ENCODE measurements at places on chromosomes 13 and 19. TPM values are rescaled to one million over a fixed set of nuclear protein-coding genes. Genes with fewer than 3 reads are reported as not detected.

ZNF610 gene
- 1.5 TPM for total RNA-seq

CHST8 gene
- not detected for total RNA-seq

GRCh38 chr13:35789335-35790165, 313.1 kb upstream of the MAB21L1 start:
- no peaks in the 10 kb centered on the region for H3K36me3 ChIP-seq
- no peaks in the 10 kb centered on the region for H3K4me1 ChIP-seq
- DNase-seq: no peak

DNA sequence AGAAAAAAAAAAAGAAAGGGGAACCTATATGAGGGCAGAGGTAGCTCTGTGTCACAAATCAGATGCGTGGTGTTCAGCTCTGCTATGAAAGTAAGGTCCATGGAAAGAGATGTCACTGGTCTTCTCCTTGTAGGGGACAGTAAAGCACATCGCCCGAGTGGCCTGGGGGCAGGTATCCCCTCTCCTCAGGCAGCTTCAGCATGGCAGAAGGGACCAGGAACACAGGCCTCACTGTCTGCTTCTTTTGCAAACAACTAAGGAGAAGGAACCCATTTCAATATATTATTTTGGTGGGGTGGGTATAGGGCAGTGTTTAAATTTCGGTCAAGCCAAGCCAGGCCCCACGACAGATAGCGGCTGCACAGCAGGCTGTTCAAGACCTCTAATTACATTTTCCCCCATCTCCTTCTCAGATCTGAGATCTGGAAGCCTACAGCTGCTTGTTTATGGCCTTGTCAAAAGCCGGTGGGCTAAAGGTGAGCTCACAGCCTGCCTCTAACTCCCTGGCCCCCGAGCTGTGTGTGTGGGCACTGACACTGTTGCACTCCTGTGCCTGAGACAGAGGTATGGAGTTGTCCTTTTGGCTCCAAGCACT, 72.8 kb downstream of the HSPH1 start:
- DNase-seq: no peak
- H3K4me1 ChIP-seq: no peaks in the 10 kb centered on the region
- no peaks in the 10 kb centered on the region for H3K27me3 ChIP-seq
- no peak overlapping the region for H3K27ac ChIP-seq
- no peaks in the 10 kb centered on the region for H3K36me3 ChIP-seq

DNA sequence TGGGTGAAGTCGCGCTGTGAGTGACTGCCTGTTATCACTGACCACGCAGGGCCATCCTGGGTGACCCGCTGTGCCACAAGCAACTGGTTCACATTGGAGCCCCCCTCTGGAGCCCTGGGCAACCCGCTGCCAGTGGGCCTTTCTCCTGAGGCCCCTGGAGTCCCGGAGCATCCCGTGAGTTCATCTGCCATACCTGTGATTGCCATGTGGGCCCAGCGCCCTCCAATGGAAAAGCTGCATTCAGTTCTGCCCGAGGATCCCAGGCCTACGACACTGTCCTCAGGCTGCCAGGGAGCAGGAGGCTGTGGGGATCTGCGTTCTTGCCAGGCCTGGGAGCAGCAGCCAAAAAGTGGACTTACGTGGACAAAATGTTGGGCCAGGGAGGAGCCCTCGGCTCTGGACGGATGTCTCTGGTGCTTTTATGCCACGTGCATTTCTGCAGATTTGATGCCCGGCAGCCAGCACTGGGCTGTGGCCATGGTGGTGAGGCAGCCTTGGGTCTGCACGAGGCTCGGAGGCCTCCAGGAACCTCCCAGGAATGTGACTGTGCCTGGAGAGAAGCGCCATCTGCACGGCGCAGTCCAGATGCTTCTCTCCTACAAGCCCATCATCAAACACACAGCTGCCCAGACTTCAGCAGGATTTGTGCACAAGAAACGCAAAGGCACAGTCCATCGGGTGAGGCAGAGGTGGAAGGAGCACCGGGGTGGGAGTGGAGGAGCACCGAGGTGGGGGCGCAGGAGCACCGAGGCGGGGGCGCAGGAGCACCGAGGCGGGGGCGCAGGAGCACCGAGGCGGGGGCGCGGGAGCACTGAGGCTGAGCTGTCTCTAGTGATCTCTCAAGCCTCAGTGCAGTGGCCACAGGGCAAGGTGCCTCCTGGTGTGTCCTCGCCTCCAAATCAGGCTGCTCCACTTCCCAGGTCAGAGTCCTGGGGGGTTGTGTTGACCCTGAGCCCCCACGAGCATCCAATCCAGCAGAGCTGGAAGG, 44.0 kb downstream of the C13orf46 start:
- DNase-seq: no peak
- no peaks in the 10 kb centered on the region for H3K27me3 ChIP-seq
- peak overlapping the region; percentile 16 for H3K4me3 ChIP-seq

GRCh38 chr19:55156202-55157063, 1.1 kb downstream of the TNNI3 start:
- no peaks in the 10 kb centered on the region for H3K4me1 ChIP-seq
- H3K36me3 ChIP-seq: no peaks in the 10 kb centered on the region
- H3K27ac ChIP-seq: peak overlapping the region; percentile 30
- DNase-seq: peak; percentile 57

GRCh38 chr19:7801020-7801570, 28.9 kb upstream of the EVI5L start:
- no peak overlapping the region for H3K27ac ChIP-seq
- H3K4me1 ChIP-seq: peaks cover 11% of the 10 kb centered on the region
- peaks cover 2% of the 10 kb centered on the region for H3K27me3 ChIP-seq
- no peak for DNase-seq
- no peaks in the 10 kb centered on the region for H3K36me3 ChIP-seq

- H3K4me3 ChIP-seq: no peak overlapping the region
- H3K27me3 ChIP-seq: no peaks in the 10 kb centered on the region
- no peaks in the 10 kb centered on the region for H3K4me1 ChIP-seq
- no peak overlapping the region for H3K27ac ChIP-seq
Observed at GRCh38 chr19:53294786-53295441, 27.4 kb upstream of the VN1R4 start.

TMEM38A gene
- 158 TPM for total RNA-seq

DNA sequence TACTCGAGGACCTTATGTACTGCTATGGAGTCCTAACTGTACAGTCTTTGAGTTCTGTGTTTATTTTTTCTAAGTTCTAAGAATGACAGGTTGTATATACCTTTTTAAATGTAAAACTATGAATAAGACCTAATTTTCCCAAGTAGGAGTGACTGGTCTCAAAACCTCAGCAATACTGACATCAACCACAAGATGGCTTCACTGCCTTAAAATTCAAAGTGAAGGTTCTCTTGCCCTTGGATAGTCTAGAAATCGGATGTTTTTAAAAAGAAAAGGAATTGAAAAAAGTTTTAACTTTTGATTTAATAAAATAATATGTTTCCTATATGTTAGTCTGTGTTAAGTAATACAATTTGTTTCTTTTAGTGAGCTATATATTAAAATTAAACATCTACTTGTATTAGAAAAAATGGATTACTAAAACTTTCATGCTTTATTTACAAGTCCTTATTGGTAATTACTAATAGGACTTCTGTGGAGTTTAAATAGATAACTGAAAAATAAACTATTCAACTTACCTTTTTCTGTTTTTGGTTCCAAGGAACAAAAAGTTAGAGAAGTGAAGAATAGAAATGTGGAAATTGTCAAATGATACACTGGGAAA, 52.0 kb downstream of the TDRD3 start:
- no peaks in the 10 kb centered on the region for H3K27me3 ChIP-seq
- H3K36me3 ChIP-seq: peaks cover 8% of the 10 kb centered on the region
- no peak overlapping the region for H3K27ac ChIP-seq
- no peaks in the 10 kb centered on the region for H3K4me1 ChIP-seq
- H3K4me3 ChIP-seq: no peak overlapping the region

- H3K36me3 ChIP-seq: no peaks in the 10 kb centered on the region
- no peak for DNase-seq
- no peak overlapping the region for H3K4me3 ChIP-seq
- no peak overlapping the region for H3K27ac ChIP-seq
- no peaks in the 10 kb centered on the region for H3K4me1 ChIP-seq
Observed at GRCh38 chr13:66780814-66781213, 449.3 kb downstream of the PCDH9 start.

GRCh38 chr13:113437408-113438010, 15.8 kb downstream of the ADPRHL1 start:
- peaks cover 48% of the 10 kb centered on the region for H3K36me3 ChIP-seq
- H3K27me3 ChIP-seq: no peaks in the 10 kb centered on the region
- no peak overlapping the region for H3K27ac ChIP-seq
- no peaks in the 10 kb centered on the region for H3K4me1 ChIP-seq

DNA sequence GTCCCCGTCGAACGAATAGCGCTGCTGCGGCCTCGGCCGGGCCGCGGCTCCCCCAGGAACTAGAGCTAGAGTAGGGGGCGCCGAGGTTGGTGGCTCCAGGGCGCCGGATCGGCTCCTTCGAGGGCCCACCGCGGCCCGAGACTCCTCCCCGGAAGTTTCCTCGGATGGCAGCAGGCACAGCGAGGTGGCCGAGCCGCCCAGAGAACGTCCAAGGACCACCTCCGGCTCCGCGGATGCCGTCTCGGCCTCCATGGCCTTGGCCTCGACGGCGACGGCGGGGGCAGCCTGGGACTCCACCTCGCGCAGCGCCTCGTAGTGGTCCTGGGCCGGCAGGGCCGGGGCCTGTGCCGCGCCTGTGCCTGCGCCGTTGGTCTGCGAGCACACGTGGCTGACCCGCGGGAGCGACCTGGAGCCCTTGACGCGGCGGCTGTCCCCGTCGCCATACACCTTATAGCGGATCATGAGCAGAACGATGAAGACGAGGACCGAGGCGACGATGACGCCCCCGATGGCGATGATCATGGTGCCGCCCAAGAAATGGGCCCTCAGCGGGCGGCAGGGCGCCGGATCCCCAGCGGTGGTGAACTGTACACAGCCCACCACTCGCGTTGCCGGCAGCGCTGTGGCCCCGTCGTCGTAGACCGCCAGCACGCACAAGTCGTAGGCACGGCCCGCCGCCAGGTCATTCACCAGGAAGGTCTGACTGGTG, 11.8 kb downstream of the IFNL1 start:
- no peaks in the 10 kb centered on the region for H3K4me1 ChIP-seq
- no peaks in the 10 kb centered on the region for H3K27me3 ChIP-seq
- no peaks in the 10 kb centered on the region for H3K36me3 ChIP-seq
- H3K4me3 ChIP-seq: peak overlapping the region; percentile 42
- DNase-seq: no peak

DNA sequence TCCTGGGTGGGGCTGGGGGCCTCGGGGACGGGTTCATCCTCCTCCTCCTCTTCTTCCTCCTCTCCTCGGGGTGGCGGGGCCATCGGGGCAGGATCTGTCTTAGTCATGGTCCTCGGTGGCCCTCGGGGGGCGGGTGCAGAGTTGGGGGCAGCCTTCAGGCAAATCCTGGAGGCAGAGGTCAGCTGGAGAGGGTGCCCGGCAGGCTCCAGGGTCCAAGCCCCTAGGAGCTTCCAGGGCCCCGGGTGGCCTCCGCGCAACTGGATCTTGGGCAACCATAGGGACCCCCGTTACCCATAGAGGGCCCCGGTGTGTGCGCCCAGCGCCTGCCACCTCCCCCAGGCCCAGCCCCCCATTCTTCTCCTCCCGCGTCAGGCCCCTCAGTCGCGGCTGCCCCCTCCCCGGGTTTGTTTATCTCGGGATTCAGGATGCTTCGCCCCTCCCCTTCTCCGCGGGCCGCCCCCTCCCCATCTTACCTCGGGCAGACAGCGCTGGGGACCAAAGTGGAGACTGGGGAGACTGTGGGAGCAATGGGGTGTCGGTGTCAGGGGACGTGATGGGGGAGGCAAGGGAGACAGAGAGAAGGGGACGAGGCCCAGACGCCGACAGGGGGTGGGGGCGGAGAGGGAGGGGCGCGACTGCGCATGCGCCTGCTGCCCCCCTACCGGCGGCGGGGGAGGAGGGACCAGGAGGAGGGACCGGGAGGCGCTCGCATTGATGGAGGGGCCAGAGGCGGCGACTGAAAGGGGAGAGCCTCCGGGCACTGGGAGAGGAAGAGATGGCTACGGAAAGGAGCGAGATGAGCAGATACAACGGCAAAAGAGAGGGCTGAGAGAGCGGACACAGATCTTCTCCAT, at the start of gene CLIP3:
Gene CLIP3, minus strand, starts transcription at position 623 of the 854 bp plus-strand sequence. Its CDS starts 516 bp downstream, at position 107.
- H3K27ac ChIP-seq: no peak within 1 kb of the TSS
- peaks cover 11% of the 10 kb centered on the region for H3K36me3 ChIP-seq
- DNase-seq: peak; percentile 61
- no peaks in the 10 kb centered on the region for H3K27me3 ChIP-seq

DNA sequence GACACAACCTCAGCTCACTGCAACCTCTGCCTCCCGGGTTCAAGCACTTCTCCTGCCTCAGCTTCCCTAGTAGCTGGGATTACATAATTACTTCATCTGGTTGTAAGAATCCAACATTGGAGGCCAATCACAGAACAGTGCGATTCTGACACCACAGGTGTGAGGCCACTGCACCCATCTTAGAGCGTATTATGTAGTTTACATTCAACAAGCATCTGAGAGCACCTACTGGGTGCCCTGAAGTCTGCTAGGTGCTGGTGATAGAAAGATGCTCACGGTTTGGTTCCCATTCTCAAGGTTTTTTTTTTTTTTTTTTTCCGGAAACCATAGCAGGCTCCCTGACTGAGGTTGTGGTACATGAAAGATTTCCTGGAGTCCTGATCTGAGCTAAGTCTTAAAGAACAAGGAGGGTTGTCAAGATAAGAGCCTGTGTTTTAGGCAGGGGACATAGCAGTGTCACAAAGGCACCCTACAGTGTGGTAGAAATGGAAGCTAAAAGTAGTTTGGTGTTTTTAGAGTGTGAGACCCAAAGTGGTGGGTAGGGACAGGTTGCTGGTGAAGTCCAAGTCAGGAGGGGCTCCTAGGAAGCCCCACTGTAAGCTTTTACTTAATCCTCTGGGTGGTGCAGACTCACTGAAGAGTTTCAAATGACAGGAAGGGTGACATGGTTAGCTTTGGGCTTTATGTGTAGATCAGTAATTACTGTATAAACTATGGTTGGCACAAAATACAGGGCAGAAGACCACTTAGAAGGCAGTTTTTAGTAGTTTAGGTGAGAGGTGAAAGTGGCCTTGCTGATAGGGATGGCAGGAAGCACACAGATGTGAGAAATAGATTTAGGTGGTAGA, 15.2 kb downstream of the SAE1 start:
- H3K27me3 ChIP-seq: no peaks in the 10 kb centered on the region
- peaks cover 5% of the 10 kb centered on the region for H3K36me3 ChIP-seq
- no peak for DNase-seq

GIPR gene
- not detected for total RNA-seq

- H3K27me3 ChIP-seq: no peaks in the 10 kb centered on the region
- H3K27ac ChIP-seq: no peak overlapping the region
- H3K4me1 ChIP-seq: no peaks in the 10 kb centered on the region
Observed at GRCh38 chr13:60303166-60303565, 93.9 kb upstream of the TDRD3 start.

- H3K4me3 ChIP-seq: no peak overlapping the region
- H3K27ac ChIP-seq: no peak overlapping the region
- no peaks in the 10 kb centered on the region for H3K36me3 ChIP-seq
- DNase-seq: no peak
Observed at GRCh38 chr13:20197361-20197834, 4.7 kb upstream of the GJB2 start.

GRCh38 chr13:33231339-33231738, 54.2 kb downstream of the STARD13 start:
- H3K4me3 ChIP-seq: no peak overlapping the region
- H3K27ac ChIP-seq: no peak overlapping the region
- no peaks in the 10 kb centered on the region for H3K27me3 ChIP-seq
- H3K4me1 ChIP-seq: peaks cover 35% of the 10 kb centered on the region

- peaks cover 16% of the 10 kb centered on the region for H3K36me3 ChIP-seq
- DNase-seq: no peak
- no peak overlapping the region for H3K4me3 ChIP-seq
- no peaks in the 10 kb centered on the region for H3K27me3 ChIP-seq
- peaks cover 9% of the 10 kb centered on the region for H3K4me1 ChIP-seq
Observed at GRCh38 chr13:45255247-45255987, 54.6 kb upstream of the KCTD4 start.

All from psoas muscle (tissue), 8 donors.